ENCODE measurements at places on chromosomes 7 and 10.

- no peak for DNase-seq
These were observed 101.5 kb downstream of the ORC5 start for GRCh38 chr7:104106108-104106905.

GRCh38 chr7:74032624-74033371, 4.8 kb downstream of the ELN start:
- DNase-seq, result no peak

GRCh38 chr7:53697913-53698312, 662.5 kb downstream of the POM121L12 start:
- no peak for DNase-seq

GRCh38 chr7:833601-834258, 1.5 kb downstream of the SUN1 start:
- DNase-seq, result no peak

DNA sequence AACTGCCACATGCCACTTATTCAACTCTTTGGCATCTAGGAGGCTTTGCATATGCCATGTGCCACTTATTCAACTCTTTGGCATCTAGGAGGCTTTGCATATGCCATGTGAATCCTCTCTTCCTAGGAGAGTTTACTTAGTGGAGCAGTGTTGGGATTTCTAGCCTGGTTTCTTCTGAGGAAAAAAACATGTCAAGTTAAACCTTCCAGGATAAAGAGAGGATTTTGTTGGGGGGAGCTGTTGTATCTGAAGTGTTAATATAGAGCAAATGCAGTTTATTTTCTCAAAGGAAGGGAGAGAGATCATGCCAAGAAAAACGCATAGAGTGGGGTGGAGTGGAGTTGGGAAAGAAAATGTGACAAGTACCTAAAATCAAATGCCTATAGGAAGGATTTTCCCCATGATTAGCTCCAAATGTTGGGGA, 91.5 kb downstream of the MCU start:
- DNase-seq, result no peak

GRCh38 chr7:29854257-29854938, 48.1 kb downstream of the WIPF3 start:
- DNase-seq, result no peak
